ENCODE measurements at places on chromosomes 11 and 22.

DNA sequence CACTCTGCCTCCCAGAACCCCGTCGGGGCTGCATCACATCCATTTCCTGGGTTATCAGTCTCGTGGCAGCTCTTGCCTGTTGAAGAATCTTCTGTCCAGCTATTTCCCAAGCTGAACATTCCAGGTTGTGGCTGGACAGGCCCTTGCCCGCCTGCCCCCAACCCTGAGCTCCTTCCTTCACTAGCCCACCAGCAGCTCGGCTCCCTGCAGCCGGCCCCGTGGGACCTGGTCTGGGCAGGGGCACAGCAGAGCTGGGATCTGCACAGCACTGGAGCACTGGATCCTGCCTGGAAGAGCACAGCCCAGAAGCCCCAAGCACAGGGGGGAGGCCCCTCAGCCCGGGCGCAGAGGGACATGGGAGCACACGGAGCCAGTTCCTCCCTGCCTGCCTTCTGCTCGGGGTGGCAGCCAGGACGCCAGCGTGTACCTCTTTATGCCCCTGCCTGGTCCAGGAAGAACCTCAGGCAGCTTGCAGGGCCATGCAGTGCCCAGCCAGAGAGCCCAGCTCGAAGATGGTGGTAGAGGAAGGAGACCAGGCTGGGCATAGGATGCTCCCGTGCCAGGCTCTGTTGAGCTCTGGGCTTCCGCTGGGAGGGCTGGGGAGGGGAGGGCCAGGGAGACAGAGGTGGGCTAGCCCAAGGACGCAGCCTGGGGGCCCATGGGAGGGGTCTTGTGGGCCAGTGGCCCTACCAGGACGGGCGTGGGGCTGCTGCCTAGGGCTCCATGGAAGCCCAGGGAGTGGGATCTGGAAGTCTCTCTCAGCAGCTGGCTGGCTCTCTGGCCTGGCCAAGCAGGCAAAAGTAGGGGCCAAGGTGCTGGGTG lies 16.6 kb upstream of the GNB1L start:
- DNase-seq, result no peak

- DNase-seq, result no peak
Measured at GRCh38 chr22:19061471-19062138, 60.6 kb downstream of the DGCR2 start.

DNA sequence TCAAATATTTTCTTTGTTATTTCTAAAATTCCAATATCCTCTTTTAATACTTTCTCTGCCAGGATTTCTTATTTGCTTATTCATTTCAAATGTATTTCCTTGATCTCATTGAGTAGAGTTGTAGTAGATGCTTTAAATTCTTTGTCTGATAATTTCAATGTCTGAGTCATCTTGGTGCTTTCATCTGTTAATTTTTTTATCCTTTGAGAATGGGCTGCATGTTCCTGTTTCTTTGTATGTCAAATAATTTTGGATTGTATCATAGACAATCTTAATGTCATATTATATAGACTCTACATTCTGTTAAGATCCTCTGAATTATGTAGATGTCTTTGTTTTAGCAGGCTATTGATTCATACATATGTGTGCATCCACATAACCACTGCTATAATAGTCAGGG lies 57.5 kb downstream of the MYEOV start:
- no peak for DNase-seq

- DNase-seq, result no peak
Measured at GRCh38 chr11:2674658-2675131, 25.1 kb downstream of the KCNQ1OT1 start.

GRCh38 chr22:28029956-28030355 lies 110.9 kb upstream of the PITPNB start:
- no peak for DNase-seq

GRCh38 chr11:66101066-66101464 lies 31.0 kb downstream of the PACS1 start:
- no peak for DNase-seq

- DNase-seq, result no peak
Measured at GRCh38 chr11:86737737-86738136, 62.6 kb upstream of the PRSS23 start.

DNA sequence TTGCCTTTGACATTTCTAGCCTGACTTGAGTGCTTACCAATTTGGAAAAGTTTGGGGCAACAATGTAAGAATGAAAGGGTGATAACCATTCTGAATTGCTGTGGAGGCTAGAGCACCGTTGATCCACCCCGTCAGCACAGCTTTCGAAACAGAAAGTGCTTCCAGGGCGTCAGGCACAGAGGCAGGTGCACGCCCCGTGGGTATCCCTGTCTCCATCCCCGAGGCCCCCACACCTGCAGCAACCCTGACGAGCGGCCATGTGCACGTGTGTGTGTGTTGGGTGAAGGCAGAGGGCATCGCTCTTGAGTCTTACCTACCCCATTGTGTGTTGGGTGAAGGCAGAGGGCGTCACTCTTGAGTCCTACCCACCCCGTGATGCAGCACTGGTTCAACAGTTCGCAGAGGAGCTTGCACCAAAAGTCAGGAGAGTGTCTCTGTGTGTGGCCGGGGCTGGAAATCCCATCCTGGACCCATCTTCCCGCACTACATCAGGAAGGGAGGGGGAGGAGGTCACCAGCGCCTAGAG lies 404.5 kb downstream of the BRD1 start:
- DNase-seq, result no peak

GRCh38 chr22:41523464-41524221 lies 20.6 kb downstream of the POLR3H start:
- no peak for DNase-seq

DNA sequence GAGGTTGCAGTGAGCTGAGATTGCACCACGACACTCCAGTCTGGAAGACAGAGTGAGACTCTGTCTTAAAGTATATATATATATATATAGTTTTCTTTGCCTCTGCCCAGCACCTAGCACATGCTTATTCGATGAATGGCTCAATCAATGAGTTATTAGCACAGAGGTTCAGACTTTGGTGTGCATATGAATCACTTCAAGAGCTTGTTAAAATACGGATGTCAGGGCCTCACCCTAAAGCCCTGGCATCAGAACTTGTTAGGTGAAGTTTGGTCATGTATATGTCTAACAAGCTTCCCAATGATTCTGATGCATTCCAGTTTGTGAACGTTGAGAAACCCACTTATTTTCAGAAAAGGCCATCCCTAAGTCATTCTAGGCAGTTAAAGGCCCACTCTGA lies 21.8 kb upstream of the TMEM86A start:
- DNase-seq, result no peak

GRCh38 chr11:18775492-18776292 lies 15.9 kb downstream of the PTPN5 start:
- DNase-seq, result peak; percentile 27

DNA sequence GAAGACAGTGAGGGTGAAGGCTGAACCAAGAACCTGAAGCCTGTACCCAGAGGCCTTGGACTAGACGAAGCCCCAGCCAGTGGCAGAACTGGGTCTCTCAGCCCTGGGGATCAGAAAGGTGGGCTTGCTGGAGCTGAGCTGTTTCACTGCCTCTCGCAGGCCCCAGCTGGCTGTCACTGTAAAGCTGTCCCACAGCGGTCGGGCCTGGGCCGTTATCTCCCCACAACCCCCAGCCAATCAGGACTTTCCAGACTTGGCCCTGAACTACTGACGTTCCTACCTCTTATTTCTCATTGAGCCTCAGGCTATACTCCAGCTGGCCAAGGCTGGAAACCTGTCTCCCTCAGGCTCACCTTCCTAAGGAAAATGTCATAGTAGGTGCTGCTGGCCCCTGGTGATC lies 4.1 kb downstream of the PPP1CA start:
- DNase-seq, result no peak

GRCh38 chr11:66920978-66921784 lies 37.0 kb downstream of the PC start:
- DNase-seq, result no peak

GRCh38 chr11:20022363-20023081 lies 137.8 kb downstream of the DBX1 start:
- peak; percentile 62 for DNase-seq

DNA sequence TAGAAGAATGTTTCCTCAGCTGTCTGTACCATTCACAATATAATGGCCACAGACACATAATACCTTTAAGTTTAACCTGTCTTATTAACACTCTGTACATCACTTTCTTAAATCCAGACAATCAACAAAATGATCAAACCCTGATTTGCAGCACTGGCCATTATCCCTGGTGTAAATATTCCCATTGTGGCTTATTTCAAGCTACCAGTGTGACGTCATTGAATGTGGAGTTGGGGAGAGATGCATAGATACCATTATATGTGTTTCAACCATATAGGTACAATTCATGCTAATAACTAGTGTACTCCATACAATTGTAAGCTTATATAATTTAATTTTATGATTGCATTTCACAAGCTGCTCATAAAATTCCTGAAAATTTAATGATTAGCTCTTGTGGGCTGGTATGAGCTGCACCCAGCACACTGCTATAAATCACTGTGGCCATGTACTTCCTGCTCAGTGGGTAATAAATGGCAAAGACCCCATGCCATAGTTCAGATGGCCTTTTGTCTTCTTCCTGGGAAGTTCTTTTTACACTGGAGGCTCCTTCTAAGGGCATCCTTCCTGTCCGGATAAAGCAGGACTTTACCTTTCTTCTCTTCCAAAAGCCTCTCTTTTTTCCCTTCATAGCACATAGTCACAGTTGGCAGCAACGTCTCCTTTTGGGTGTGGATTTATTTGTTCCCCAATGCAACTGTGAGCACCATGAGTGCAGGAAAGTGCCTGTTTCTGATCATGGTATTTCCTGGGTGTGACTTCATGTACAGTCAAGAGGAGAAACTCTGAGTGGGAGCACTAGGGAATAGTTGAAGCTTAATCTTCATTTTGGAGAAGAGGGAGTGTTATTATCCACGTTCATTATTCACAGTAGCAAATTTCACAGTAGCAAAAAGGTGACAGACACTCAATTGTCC lies 87.8 kb downstream of the MIAT start:
- DNase-seq, result no peak

GRCh38 chr11:116199182-116199581 lies 573.6 kb downstream of the BUD13 start:
- peak; percentile 71 for DNase-seq

GRCh38 chr11:71060391-71060791 lies 192.0 kb downstream of the SHANK2 start:
- DNase-seq, result no peak

DNA sequence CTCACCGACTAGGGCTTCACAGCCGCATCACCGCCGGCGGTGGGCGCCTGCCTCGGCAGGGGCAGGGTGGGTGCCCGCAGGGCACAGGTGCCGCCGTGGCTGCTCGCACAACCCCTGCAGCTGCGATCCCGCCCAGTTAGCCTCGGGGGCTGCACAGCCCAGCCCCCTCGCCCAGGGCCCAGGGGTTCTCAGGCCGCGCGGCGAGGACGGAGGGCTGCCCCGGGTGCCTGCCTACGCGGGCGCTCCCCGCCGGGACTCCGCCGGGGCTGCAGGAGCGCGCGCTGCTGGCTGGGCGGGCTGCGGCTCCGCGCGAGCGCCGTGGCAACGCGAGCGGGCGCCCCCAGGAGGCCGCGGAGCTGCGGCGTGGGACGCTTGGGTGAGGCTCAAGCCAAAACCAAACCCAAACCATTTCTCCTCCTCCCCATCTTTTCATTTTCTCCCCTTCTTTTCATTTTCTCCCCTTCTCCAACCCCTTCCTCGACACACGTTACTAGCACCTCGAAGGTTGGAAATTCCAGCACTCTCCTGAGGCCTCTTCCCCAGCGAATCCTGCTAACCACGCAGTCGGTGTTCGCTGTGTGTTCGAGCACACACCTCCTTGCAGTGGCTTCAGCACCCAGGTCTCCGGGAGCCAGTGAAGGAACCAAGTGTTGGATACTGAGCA lies at the start of gene MICAL3:
MICAL3 (minus strand) TSS at position 286 of the 664 bp plus-strand sequence. CDS start 117,749 bp downstream, outside the sequence.
- DNase-seq, result no peak

DNA sequence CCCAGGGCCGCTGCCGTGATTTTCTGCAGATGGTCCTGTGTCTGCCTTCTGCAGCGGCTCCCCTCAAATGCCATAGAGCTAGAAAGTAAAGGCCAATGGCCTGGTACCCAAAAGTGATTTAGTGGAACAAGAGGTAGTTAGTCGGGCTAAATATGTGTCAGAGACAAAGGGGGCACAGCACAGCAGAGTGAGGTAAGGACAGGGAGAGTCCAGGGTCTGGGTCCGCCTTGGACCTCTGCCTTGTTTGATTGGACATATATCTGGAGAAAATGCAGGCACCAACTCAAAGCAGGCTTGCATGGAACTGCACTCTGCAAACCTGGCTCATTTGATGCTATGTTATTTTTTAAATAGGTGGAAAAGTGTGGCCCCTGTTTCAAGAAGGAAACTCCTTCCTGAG lies 249.6 kb upstream of the B3GAT1 start:
- no peak for DNase-seq

- DNase-seq, result no peak
Measured at GRCh38 chr22:43878079-43878795, 13.6 kb downstream of the PNPLA5 start.

DNA sequence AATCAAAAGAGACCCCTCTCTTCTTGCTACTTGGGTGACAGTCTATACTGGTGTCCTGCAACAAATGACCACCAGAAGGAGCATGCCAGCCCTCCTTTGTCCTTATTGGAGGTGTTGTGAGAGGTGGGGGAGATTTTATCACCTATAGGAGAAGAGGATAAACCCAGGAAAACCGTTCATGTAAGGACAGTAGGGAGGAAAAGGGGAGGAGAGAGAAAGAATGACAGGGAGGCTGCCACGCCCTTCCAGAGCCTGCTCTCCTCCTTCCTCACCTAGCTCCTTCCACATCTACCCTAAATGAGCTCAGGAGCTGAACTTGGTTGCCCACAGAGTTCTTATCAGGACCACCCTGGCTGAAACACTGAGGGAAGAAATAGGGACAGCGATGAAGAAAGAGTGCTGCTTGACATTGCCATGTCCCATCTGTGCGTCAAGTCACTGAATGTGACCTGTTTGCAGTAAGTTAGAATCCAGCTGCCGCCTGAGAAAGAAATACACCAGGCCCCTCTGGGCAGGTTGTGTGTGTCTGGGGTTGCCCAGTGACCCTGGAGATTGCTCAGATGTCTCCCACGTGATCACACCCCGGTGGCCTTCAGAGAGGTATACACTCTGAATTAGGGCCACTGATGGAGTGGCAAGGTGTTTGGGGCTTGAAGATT lies 40.4 kb upstream of the ETS1 start:
- DNase-seq, result no peak

DNA sequence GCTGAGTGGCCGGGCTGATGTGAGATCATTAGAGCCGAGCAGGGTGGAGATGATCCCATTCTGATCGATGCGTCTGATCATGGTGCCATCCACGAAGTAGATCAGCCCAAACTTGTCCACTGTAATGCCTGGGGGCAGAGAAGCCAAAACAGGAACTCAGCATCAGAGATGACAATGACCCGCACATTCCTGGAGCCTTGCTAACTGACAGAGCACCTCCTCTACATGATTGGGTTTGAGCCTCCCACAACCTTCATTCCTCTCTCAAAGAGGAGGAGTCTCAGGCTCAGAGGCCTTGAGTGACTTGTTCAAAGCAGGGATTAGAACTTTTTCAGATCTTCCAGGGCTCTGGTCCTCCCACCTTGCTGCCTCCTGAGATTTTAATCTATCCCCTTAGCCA lies 133.7 kb upstream of the NARS2 start:
- no peak for DNase-seq

GRCh38 chr11:101326141-101326540 lies 196.5 kb upstream of the PGR start:
- no peak for DNase-seq
